ENCODE measurements at places on chromosomes 12 and 14.

DNA sequence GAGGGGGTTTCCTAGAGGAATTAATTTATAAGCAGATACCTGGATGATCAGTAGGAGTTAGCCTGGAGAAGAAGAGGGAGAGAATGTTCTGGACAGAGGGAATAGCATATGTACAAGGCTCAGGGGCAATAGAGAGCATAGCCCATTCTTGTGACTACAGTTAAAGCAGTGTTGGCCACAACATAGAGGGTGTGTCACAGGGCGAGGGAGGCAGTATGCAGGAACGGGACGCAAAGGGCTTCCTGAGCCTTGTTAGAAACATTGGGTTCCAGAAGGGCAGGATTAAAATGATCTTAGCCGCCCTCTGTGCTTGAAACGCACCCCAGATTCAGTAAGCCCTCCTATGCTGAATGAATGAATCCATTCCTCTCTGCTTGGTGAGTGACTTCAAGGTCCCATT, 142.2 kb upstream of the PWP1 start:
- no peak for DNase-seq

- peak; percentile 21 for DNase-seq
Observed at GRCh38 chr12:72141381-72141780, 130.8 kb upstream of the TRHDE start.

GRCh38 chr14:22541721-22542120, 47.3 kb downstream of the DAD1 start:
- no peak for DNase-seq

DNA sequence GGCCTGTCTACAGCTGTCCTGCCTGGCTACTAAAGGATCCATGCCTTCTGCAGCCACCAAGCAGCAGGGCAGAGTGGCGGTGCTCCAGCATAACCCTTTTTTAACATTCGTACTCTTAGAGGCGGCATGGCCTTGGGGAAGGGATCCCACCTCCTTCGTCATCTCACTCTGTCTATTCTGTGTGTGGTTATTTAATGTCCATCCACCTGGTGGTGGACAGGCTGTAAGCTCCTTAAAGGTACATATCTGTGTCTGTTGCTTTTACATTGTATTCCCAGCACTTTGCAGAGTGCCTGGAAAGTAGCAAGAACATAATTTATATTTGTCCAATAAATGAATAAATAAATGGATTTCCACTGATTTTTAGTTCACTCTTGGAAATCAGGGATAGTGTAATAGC, 15.7 kb upstream of the ACOT1 start:
- DNase-seq, result no peak

DNA sequence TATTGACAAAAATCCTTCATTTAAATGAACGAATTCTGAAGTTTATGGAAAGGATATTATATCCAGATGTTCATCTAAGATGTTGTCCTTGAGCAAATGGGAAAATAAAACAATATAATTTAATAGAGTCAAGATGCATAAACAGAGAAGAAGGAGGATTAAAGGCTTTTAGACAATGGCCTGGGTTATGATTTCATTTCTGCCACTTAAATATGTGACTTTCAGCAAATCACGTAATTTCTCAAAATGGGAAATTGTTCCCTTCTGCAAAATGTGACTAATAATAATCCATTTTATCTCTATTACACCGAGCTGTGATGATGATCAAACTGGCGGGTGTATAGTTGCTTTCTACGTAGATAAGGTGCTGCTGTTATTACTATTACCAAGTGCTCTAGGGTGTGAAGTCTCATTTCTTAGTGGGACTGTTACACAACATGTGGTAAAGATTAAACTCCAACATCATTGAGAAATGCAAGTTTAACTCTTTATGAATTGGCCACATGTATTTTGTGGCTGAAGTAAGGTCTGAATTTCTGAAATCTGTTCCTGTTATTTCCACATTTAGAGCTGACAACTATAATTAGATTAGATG, 157.0 kb downstream of the MYRFL start:
- no peak for DNase-seq

GRCh38 chr12:46933947-46934346, 108.2 kb upstream of the SLC38A4 start:
- peak; percentile 18 for DNase-seq

GRCh38 chr12:62799126-62799736, 135.7 kb downstream of the PPM1H start:
- DNase-seq, result peak; percentile 77

GRCh38 chr14:22429546-22430294, 159.3 kb downstream of the DAD1 start:
- no peak for DNase-seq

GRCh38 chr12:74820324-74820723, 282.7 kb downstream of the ATXN7L3B start:
- DNase-seq, result no peak

DNA sequence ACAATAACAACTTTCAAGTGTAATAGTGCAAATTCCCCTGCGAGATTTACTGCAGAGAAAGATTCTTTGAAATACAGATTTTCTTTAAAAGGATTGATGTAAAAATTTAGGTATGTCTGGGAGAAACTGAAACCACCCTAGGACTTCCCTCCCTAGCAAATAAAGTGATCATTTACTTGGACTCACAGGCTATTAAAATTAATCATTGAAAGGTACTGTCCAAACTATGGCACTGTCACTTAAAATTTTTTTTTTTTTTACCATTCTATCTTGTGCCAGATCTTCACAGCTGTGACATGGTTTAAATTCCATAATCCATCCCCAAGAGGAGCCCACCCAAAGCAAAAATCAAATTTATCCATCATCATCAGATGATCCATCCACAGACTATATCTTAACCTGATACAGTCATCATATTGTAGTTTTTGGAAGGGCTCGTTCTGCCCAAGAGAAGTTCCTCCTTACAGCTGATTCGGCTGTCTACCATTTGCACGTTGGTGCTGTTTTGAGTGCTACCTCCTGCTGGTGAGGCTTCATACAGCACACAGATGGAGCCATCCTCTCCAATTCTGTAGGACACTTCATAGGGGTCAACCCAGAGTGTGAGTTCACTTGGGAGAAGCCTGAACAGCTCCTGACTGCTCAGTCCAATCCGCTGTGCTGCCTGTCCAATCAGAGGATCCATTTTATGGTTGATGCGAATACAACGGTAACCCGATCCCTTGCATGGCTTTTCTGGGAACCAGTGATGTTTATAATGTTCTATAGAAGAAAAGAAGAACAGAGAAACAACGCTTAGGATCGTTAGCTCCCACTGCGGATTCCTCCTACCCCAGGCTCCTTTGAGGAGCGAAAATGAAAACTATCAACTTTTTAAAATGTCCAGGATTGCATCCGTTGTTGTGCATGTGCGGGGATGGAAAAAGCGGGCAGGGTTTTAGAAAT, 1.7 kb downstream of the BTG1 start:
- peak; percentile 57 for DNase-seq

DNA sequence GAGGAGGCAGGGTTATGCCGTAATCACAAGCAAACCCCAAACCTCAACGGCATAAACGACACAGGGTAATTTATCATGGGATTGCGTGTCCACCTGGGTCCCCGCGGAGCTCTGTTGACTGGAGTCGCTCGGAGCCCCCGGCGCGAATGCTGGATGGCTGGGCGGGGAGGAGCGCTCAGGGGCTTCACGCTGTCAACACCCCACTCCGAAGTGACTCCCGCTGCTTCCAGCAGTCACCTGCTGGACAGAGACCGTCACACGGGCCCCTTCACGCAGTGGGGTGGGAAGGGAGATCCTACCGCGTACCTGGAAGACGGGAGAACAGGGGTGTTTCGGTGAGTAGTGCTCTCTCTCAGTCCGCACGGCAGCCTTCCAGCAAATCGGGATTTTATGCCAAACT, 4.4 kb upstream of the GALNT9 start:
- DNase-seq, result no peak

GRCh38 chr12:78473136-78473535, 391.4 kb upstream of the SYT1 start:
- DNase-seq, result no peak
